ENCODE measurements at places on chromosomes 2 and 18.

DNA sequence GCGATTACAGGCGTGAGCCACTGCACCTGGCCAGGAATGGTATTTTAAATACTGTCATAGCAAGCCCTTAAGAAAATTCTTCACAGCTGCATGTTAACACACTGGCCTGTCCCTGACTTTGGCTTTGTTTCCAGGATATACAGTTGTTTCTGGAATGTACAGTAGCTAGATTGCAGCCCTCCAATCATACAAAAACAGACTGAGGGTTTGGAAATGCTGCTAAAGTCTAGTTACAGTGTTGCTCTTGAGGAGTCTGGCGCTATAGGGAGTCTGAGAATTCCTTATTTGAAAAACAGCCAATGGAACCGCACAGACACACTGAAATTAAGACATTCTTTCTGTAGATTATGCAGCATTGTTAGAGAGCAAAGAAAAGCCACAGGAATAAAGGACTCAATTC lies 37.7 kb downstream of the STON1 start:
- DNase-seq, result no peak

- no peak for DNase-seq
Measured at GRCh38 chr2:178767094-178768060, 39.8 kb downstream of the TTN start.

DNA sequence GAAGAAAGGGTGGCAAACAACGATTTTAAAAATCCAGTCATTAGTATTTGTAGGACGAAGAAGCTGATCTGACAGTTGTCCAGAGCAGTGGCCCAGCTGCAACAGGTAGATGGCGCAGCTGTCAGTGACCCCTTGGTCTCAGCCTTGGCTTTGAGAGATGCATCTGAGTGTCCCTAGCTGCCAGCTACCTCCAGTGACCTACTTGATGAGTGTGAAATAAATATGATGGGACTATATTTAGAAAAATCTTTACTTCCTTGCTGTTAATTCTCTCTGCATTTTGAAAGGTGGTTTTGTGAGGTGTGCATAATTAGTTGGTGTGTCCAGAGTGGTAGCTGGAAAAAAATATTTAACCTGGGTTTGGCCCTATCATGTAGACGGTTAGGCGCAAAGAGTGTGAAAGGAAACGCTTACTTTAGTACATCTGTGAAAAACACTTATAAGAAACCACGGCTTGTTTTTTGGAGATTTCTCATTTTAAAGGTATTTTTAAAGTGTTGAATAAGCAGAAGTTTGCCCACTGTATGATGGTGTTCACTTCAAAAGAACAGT lies 963 bp downstream of the INPP1 start:
- DNase-seq, result peak; percentile 80

GRCh38 chr2:136207030-136207623 lies 89.2 kb upstream of the CXCR4 start:
- no peak for DNase-seq

DNA sequence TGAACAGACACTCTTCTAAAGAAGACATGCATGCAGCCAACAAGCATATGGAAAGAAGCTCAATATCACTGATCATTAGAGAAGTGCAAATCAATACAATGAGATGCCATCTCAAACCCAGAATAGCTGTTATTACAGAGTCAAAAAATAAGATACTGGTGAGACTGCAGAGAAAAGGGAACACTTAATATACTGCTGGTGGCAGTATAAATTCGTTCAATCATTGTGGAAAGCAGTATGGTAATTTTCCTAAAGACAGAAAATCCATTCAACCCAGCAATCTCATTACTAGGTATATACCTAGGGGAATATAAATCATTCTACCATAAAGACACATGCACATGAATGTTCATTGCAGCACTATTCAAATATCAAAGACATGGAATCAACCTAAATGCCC lies 116.6 kb upstream of the LTBP1 start:
- DNase-seq, result no peak

- DNase-seq, result no peak
Measured at GRCh38 chr18:32804134-32804888, 31.5 kb upstream of the KLHL14 start.

- no peak for DNase-seq
Measured at GRCh38 chr2:150076281-150076680, 411.2 kb downstream of the RND3 start.

- DNase-seq, result no peak
Measured at GRCh38 chr2:44314362-44314761, 39.1 kb downstream of the SLC3A1 start.

- DNase-seq, result no peak
Measured at GRCh38 chr2:19860022-19860421, 41.8 kb downstream of the TTC32 start.

DNA sequence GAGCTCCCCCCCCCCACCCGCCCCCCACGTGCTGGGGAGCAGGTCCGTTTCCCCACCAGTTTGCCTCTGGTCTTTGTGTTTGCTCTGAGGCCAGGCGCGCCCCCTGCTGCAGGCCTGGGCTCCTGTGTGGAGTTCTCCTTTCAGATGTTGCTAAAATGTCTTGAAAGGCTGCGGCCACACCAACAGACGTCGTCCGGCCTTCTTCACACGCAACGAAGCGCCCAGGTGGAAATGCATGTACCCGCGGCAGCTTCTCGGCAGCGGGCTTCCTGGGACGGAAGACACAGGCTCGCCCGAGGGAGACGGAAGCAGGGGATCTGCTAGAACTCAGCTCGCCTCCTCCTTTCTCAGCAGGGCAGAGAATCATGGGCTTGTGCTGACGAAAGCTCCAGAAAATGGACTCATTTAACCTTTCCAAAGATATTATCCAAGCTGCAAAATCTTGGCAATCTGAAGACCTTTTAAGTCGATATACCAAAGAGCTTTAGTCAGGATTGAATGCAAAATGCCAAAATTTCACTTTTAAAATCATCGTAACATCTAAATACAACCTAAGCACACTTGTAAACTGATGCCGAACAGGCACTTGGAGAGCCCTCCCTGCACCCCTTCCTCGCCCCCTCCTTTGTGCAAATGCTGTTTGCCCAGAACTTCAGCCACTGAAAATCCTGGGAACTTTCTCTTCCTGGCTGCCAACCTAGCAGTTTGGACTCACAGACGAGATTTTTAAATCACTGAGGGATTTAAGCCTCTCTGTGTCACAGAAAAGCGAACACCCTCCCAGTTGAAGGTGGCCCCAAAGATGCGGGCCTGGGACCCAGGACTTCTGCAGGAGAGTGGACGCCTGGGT lies 125.5 kb upstream of the ZNF516 start:
- no peak for DNase-seq

DNA sequence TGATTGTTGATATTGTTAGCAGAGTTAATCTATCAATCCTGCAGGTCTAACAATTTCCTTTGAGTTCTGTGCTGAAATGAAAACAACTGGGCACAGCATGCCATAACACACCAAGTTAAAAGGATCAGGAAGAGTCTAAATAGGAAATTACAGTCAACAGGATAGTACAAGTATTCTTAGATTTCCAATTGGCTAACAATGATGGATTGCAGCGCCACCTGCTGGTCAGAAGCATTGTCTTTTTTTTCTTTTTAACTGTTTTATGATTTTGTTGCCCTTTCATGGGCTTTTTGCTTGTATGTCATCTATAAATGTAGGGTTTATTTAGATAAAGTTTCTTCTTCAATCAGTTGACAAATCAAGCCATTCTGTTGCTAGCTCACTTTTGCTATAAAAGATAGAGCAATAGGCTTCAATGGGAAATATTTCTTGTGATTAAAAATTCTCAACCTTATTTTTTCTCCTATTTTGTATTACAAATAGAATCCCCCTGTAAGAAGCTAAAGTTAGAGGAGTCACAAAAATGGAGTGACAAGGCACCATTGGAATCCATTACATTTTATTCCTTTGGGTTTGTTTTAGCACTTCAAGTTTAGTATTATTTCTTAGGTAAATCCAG lies 40.8 kb upstream of the RPRM start:
- DNase-seq, result peak; percentile 40

- DNase-seq, result no peak
Measured at GRCh38 chr2:75287624-75288316, 88.5 kb upstream of the TACR1 start.

DNA sequence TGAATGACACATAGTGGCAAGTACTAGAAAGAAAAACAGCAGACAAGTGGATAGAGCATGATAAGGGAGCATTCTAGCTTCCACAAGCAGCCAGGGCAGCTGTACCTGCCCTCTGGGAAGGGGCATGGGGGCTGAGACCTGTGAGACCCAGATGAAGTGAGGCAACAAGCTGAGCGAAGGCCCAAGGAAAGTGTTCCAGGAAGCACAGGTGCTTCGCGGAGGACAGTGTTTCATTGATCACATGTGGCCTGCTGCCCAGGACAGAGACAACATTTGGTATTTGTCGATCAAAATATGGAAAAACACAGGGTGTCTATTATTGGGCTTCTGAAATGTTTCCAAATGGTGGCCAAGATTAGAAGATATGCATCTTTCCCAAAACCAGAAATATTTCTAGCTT lies 149.1 kb downstream of the ZNF516 start:
- DNase-seq, result no peak

DNA sequence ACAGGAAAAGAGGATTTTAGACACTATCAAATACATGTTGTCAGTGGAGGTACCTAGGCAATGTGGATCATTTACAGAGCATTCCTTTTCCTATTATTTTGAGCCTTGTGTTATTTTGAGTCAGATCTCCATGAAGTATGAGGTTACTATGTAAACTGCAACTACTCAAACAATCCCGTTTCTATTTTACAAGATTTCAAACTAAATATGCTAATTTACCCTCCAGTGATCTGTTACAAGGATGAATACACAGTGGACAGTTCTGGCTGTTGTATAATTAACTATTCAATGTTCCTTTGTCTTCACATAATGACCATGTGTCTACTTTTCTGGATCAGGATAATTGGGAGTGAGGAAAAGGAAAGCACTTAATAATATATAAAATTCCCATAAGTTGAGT lies 4.6 kb downstream of the HOXD1 start:
- no peak for DNase-seq

GRCh38 chr2:61710711-61711110 lies 143.1 kb downstream of the FAM161A start:
- DNase-seq, result no peak

GRCh38 chr2:42793334-42794270 lies 1.2 kb upstream of the HAAO start:
- no peak for DNase-seq

- DNase-seq, result no peak
Measured at GRCh38 chr2:190202018-190202417, 117.6 kb downstream of the HIBCH start.

DNA sequence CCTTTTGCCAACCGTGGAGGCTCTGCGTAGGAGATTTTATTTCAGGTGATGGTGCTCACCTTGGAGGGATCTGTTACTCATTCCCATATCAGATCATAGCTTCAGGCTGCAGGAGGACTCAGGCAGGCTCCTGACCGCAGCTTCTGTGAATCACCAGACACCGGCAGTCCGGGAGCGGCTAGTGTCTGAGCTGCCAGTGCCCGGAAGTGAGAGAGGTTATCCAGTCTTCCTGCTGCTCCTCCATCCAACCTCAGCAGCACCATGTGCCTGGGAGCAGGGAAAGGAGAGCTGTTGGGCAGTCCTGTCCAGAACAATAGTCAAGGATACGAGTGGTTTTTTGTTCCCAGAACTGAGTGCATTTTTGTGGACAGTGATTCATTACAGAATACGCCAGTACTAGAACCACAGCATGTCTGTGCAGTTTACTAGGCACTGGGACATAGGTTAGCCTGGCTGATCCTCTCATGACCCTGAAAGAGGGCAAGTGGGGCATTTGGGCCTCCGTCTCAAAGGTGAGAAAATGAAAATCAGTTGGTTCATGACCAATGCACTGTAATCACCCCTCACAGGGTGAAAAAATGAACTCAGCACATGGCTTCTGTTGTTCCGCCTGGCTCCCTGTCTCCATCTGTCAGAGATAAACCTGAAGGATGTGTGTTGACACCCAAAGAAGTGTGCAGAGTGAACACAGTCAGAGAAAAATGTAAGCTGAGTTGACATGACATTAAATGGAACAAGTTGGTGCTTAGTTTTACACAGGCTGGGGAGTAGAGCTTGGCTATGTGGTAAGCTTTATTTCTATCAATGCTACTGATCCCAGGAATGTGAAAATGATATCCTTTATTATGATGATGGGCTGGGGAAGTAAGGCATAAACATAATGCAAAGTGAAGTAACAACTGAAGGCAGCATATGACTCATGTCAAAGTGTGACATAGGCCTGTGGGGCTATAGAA lies 12.2 kb downstream of the FHOD3 start:
- peak; percentile 97 for DNase-seq

- DNase-seq, result no peak
Measured at GRCh38 chr2:202327858-202328257, 48.3 kb upstream of the BMPR2 start.

- no peak for DNase-seq
Measured at GRCh38 chr2:213286161-213286560, 1.9 kb downstream of the SPAG16 start.

DNA sequence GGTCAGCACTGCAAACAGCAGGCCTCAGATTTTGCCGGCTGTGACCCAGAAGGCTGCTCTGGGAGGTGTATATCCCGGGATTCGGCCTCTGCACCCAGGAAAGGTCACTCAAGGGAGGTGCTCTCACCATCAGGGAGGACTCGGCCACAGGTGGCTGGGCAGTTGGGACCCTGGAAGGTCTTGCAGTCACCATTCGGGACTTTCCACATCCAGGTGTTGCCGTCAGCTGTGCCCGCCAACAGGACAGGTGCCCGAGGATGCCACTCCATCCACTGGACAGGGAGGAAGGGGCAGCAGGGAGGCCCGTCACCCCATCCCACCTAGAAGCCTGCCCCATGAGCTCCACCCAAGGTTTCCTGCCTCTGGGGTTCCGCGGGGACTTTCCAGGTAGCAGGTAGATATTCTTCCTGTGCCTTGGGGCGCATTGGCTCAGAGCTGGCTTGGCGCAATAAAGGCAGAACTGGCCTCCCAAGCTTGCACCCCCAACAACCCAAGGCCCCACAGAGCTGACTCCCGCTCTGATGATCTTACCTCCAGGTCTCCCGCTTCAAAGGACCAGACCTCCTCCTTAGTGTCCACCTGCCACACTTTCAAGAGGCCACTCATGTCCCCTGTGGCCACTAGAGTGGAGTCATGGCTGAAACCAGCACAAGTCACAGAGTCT lies 3.5 kb downstream of the AAMP start:
- DNase-seq, result no peak

DNA sequence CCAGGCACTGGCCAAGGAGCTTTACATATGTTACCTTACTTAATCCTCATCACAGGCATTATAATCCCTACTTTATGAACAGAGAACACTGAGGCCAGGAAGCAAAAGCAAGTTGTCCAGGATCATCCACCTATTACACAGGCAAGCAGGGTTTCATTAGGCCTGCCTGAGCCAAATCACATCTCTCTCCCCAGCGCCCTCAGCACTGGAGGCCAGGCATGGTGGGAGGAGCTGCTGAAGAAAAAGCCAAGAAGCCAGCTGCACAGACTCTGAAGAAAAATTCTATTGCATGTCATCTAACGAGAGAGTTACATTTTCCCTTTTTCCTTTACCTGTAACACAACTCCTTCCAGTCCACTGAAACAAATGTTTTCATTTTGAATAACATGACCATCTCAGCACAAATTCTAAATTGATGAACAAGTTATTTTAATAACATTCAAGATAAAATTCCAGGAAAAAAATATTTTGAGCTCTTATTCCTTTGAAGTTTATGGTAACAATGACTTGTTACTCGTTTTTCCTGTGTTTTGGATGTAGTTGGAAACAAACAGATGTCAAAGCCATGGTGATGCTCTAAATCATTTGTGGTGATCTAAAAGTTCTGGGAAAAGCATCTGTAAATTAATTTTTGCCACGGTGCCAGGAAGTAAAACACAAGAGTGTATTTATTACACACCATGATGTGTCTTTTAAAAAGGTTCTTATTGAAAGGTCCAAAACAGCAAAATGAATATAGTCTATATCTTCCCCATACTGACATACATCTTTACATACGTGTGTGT lies 139.0 kb upstream of the ITGB6 start:
- no peak for DNase-seq
